ENCODE measurements at places on chromosomes 2 and 18.

- no peak for DNase-seq
These were observed 955.2 kb upstream of the CELF4 start for GRCh38 chr18:38520786-38521185.

DNA sequence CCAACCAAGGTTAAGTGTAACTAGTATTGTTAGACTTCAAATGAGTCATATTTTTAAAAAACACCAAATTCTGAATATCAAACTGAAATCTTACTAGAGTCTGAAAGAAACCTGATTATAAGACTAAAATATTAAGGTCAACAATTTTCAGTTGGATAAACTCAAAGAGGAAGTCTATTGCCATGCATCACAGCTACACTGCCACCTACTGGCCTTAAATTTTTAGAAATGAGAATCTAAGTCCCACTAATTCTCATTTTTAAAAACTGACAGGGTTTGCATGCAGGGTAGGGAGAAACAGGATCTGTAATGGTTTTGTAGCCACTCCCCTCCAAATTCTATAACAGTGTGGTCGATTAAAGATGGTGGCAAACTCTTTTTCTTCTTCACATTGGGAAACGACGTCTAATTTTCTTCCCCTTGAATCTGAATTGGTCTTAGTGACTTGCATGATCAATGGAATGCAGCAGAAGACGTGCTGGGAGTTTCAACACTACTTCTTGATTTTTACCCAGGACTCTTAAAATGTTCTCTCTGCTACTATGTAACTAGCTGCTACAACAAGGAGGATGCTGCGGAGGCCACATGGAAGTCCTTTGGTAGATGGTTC is 176.1 kb upstream of the SESTD1 start:
- DNase-seq, result peak; percentile 51

DNA sequence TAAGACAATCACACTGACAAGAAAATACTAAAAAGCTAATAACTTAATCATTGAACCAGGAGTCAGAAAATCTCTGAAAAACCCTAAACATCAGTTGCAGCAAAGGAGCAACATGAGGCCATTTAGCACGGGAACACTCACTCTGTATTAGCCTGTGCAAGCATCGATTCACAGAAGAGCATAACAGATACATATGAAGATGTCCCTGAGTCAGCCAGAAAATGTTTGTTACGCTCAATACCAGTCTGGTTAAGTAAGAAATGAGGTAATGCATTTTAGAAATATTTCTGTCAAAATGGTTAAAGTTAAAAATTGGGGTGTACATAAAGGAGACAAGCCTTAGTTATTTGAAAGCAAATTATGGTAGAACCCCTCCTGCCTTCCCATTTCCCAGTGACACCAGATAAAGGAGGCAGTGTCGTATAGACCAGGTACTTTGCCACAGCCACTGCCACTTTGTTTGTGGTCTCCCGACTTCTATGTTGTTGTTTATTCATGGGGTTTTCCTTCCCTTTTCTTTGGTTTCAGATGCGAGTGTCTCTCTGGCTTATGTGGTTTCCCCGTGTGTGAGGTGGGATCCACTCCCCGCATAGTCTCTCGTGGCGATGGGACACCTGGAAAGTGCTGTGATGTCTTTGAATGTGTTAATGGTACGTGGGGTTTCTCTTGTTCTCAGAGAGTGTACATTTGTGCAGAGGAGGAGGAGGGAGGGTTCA is 108.6 kb downstream of the CRIM1 start:
- DNase-seq, result peak; percentile 86

DNA sequence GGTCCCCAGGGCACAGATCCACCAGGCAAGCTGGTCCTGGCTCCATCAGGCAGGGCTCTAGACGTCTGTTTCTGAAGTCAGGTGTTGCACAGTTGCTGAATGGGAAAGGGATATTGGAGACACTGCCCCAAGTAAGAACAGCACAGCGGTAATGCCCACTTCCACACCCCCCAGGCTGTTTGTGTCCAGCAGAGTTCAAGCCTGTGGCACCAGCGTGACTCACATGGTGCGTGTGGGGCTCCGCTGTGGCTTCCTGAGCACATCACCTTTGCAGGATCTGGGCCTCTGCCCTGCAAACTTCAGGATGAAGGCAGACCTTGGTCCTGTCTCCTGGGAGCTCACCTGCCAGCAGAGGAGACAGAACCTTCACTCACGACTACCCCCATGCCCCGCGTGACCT is 203.3 kb downstream of the TFCP2L1 start:
- no peak for DNase-seq

GRCh38 chr2:929925-930324 is 20.7 kb upstream of the SNTG2 start:
- no peak for DNase-seq

DNA sequence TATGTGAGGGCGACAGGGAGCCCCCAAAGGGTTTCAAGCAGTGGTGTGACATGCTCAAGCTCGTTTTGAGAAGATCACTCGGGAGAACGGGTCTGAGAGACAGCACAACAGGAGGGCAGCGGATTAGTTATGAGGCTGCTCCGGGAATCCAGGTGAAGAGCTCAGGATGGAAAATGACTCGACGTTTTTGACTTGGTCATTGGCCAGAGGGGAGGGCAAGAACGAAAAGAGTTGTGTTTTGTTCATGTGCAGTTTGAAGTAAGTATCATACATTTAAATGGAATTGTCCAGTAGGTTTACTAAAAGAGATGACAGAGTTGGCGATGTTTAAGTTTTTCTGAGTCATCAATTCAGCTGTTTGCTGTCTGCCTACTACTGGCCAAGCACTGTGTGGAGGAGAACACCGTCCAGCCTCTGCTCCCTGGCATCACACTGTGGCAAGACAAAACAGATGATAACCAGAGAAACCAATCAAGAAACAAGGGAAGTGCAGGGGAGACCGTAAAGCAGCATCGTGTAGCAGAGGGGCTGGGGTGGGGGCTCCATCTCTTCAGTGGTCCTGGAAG is 25.3 kb upstream of the ANXA4 start:
- DNase-seq, result peak; percentile 54

DNA sequence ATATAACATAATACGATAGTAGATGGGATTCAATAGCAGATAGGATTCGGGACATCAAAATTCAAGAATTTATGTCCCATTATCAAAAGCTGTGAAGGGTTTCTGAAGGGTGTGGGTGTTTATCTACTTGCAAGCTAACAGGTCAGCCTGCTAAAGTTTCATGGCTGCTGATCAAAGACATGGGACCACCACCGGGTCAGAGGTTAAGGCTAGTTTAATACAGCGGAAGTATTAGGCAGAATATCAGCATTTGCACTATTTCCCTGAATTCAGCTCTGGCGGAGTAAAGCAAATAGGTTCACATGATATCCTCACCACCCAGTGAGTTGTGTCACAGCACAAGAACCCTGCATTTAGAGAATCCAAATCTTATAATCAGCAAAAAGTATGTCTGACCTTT is 82.5 kb downstream of the DSEL start:
- DNase-seq, result peak; percentile 4

GRCh38 chr18:21912339-21913239 is 172.0 kb downstream of the MIB1 start:
- DNase-seq, result no peak

GRCh38 chr18:56171848-56172247 is 466.5 kb downstream of the TXNL1 start:
- no peak for DNase-seq

GRCh38 chr18:73079920-73080319 is 212.1 kb upstream of the NETO1 start:
- no peak for DNase-seq

- peak; percentile 34 for DNase-seq
These were observed 18.3 kb downstream of the NHEJ1 start for GRCh38 chr2:219142329-219142728.

GRCh38 chr2:25491003-25491696 is 149.4 kb upstream of the DNMT3A start:
- no peak for DNase-seq

GRCh38 chr18:37511721-37512298 is 53.8 kb downstream of the CELF4 start:
- DNase-seq, result no peak

- no peak for DNase-seq
These were observed 108.7 kb upstream of the FSHR start for GRCh38 chr2:49262801-49263560.

GRCh38 chr2:227886149-227886548 is 14.7 kb downstream of the DAW1 start:
- no peak for DNase-seq

DNA sequence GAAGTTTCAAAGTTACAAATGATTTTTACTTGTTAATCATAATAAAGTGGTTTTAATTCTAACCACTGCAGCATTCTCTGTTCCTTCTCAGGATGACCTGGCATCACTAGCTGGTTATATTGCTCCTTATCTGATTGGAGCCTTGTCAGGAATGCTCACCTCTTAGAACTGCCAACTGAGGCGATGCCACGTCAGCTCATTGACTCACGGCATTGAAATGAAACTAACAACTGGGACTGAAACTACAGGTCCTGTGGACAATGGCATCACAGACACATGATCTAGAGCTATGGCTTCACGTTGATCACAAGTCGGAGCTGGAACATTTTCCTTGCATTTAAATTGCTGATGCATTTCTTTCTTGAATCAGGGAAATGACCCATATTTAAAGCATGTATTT is 54.9 kb upstream of the MAP2 start:
- DNase-seq, result peak; percentile 87

DNA sequence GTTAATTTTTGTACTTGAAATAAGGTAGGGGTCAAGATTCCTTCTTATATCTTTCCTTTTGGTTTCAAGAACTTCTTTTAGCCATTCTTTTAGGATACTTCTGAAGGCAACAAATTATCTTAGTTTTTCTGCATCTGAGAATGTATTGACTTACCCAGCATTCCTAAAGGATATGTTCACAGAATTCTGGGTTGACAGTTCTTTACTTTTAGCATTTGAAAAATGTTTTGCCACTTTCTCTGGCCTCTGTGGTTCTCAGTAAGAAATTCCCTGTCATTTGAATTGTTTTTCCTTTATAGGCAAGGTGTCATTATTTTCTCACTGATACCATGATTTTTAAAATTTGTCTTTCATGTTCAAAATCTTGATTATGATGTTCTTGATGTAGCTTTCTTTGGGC is 162.4 kb downstream of the GALNT1 start:
- no peak for DNase-seq

DNA sequence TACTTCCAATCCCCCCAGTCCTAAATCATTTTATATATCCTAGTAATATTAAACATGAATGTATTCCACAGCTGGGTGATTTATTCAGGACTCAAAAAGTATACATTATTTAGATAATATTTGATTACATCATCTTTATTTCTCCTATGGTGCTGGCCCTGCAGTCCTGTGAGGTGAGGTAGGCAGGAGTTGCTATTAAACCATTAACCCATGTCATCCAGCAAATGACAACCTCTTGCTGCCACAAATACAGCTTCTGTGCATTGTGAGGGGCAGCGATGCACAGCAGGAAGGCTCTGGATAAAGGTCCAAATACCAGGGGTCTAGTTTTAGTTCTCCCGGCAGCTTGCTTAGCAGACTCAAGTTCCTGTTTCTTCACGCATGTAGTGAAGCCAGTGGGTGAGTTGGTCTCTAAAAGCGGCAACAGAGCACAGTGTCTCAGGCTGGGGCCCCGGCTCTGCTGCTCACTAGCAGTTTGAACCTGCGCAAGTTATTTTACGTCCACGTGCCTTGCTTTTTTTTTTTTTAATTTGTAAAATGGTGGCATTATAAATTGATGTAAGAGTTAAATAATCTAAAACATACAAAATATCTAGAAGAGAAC is 36.1 kb downstream of the INSIG2 start:
- no peak for DNase-seq

DNA sequence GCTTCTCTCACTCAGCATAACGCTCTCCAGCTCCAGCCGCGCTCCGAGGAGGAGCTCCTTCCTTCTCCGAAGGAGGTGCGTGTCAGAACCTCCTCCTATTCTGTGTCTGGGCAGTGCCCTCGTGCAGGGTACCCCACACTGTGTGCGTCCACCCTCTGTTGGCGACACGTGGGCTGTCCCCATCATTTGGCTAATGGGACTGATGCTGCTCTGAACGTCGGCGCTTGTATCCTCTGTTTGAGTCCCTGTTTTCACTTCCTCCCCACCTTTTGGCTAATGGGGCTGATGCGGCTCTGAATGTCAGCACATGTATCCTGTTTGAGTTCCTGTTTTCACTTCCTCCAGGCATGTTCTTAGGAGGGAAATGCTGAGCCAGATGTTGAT is 22.2 kb downstream of the KCNG2 start:
- no peak for DNase-seq

DNA sequence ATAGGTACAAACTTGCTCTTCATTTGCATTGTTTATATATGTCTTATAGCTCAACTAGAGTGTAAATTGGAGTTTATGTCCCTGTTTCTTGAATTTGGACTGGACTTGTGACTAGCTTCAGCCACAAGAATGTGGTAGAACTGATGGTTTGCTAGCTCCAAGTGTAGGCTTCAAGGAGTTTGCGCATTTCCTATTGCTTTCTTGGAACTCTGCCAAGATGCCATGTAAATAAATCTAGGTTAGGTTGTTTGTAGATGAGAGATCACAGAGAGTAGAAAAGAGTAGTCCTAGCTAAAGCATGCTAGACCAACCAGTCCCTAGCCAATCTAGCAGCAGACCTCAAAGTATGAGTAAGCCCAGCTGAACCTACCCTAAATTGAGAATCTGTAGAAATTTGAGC is 183.0 kb upstream of the CYP26B1 start:
- no peak for DNase-seq

DNA sequence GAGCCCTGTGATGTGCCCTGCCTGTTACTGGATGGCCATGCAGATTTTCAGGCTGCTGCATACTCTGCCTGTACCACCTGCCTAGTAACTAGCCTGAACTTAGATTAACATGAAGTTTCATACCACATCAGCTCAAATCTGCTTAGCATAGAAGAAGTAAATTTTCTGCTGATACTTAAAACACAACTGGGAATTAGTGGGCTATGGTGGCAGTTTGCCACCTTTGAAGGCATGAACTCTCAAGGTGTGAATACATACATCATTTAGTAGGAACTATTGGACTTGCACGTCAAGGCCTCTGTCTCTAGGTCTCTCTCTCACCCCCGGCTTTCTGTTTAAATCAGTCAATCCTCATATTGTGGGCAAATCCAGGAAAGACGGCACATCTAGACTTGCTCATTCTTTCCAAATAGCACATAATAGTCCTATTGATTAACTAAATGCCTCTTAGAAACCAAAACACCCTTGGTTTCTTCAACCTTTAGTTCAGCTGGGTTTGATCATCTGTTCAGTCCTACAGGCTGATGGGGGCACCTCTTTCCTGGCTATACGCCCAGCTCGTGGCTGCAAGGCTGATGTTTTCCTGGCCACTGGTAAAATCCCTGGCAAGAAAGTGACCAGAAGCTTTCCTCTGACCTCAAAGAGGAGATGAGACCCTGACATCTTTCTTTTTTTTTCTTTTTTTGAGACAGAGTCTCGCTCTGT is 58.4 kb downstream of the ALPK2 start:
- DNase-seq, result no peak

- DNase-seq, result no peak
These were observed 73.8 kb downstream of the TANC1 start for GRCh38 chr2:159042115-159042850.

- DNase-seq, result no peak
These were observed 150.9 kb downstream of the EHBP1 start for GRCh38 chr2:62856228-62857040.

DNA sequence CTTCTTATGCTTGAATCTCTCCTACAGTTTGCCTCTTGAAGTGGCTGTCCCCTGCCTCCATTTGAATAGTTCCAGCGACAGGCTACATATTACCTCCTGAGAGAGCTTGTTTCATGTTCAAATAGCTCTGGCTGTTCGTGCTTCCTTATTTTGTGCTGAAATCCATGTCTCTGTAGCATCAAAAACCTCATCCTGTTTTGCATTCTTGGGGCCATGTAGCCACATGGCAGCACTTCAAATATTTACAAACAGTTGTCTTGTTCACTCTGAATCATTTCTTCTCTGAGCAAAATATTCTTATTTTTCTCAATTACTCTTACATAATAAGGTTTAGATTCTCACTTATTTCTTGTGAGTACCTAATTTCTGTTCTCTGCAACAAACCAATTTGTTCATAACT is 1243.1 kb upstream of the NXPH2 start:
- DNase-seq, result no peak
